ENCODE measurements at places on chromosomes 5 and 9.

- no peak for DNase-seq
These were observed 45.6 kb upstream of the TLE4 start for GRCh38 chr9:79526149-79526672.

GRCh38 chr5:150138551-150139265, 16.9 kb downstream of the PDGFRB start:
- DNase-seq, result peak; percentile 70

DNA sequence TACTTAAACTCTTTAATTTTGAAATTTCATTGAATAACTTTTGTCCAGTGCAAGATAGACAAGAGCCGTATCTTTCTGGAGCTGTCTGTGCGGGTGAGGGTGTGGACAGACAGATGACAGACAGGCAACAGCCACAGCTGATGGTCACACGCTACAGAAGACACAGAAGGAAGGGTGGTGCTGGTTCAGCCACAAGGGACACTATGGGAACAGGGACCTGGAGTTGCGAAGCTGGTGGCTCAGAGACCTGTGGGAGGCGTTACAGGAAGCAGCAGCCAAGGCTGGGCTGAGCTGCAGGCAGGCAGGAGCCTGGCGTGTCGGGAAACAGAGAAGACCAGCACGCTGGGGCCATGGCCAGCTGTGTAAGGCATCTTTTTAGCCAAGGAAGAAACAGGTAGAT, 104.4 kb downstream of the WNK2 start:
- DNase-seq, result no peak

GRCh38 chr5:37055383-37055990, 178.9 kb downstream of the NIPBL start:
- DNase-seq, result no peak

DNA sequence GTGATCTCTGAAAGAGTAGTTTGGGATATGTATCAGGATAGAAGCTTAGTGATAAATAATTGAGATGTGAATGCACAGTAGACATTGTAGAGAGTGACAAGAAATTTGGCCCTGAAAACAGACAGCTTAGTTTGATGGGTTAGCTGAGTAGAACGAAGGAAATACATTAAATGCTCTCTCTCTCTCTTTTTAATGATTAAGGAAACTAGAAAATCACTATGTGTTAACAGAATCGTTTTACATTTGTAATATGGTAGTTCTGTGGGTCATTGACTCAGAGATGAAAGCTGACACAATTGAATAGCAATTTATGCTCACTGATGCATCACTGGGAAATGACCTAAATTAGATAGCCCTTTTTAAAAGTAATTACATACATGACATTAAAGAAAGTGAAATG, 739.8 kb upstream of the PTPRD start:
- no peak for DNase-seq

- DNase-seq, result no peak
These were observed 25.1 kb upstream of the MIER3 start for GRCh38 chr5:56977021-56977420.

GRCh38 chr5:122172207-122172606, 42.9 kb downstream of the ZNF474 start:
- DNase-seq, result no peak

DNA sequence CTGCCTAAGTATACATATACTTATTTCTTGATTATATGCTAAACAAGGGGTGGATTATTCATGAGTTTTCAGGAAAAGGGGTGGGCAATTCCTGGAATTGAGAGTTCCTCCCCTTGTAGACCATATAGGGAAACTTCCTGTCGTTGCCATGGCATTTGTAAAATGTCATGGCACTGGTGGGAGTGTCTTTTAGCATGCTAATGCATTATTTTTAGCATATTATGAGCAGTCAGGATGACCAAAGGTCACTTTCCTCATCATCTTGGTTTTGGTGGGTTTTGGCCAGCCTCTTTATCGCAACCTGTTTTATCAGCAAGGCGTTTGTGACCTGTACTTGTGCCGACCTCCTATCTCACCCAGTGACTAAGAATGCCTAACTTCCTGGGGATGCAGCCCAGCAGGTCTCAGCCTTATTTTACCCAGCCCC, 80.9 kb downstream of the ALDH7A1 start:
- no peak for DNase-seq

DNA sequence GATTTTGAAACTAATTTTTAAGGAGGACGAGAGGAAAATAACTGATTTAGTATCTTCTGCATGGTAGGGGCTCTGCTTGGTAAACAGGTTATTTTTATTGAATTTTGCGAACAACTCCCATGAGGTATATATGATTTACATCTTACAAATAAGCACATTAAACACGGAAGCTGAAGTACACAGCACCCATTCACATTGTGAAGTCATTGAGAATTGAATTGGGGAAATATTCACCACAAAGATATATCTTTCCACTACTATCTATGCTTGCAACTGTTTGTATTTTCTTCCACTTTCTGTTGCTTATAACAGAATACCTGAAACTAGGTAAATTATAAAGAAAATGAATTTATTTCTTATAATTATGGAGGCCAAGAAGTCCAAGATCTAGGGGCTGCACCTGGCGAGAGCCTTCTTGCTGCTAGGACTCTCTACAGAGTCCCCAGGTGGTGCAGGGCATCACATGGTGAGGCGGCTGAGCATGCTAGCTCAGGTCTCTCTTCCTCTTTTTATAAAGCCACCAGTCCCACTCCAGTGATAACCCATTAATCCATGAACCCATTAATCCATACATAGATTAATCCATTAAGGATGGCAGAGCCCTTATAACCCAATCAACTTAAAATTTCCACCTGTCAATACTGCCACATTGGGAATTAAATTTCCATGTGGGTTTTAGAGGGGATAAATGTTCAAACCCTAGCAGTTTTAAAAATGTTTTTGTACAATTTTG, 79.0 kb upstream of the ZNF608 start:
- DNase-seq, result no peak

- DNase-seq, result no peak
These were observed 18.9 kb downstream of the DPYSL3 start for GRCh38 chr5:147490989-147491388.

DNA sequence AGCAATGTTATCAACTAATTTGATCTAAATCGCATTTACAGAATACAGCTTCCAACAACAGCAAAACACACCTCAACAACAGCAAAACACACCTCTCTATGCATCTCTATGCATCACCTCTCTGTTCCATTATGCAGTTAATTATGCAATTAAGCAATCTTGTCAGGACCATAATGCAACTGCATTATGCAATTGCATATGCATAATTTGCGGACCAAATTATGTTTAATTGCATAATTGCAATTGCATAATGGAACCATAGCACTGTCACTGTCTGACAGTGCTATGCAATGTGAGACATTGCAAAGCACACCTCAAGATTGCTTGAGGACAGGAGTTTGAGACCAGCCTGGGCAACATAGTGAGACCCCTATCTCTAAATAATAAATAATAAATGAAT, 80.4 kb upstream of the PRSS3 start:
- no peak for DNase-seq

DNA sequence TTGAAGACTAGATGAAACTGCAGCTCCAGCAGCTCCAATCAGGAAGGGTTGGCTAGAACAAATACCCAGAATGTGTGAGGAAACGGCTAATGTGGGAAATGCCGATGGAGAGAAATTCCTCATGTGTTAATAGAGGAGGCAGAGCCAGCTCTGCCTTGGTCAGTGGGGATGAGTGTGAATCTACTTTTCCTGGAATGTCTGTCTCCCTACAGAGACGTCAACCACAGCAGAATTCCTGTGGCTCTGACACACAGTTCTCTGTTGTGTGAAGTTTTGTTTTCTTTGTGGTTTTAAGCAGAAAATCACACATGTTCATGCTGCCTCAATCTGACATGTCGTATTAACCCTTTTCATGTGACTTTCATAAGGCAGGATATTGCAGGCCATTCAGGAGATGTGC, 476.6 kb upstream of the WWC1 start:
- no peak for DNase-seq

GRCh38 chr9:69762527-69762926, 2.7 kb upstream of the PTAR1 start:
- no peak for DNase-seq

Measured in putamen (tissue), 1 donor.